ENCODE measurements at places on chromosomes 3 and 15.

DNA sequence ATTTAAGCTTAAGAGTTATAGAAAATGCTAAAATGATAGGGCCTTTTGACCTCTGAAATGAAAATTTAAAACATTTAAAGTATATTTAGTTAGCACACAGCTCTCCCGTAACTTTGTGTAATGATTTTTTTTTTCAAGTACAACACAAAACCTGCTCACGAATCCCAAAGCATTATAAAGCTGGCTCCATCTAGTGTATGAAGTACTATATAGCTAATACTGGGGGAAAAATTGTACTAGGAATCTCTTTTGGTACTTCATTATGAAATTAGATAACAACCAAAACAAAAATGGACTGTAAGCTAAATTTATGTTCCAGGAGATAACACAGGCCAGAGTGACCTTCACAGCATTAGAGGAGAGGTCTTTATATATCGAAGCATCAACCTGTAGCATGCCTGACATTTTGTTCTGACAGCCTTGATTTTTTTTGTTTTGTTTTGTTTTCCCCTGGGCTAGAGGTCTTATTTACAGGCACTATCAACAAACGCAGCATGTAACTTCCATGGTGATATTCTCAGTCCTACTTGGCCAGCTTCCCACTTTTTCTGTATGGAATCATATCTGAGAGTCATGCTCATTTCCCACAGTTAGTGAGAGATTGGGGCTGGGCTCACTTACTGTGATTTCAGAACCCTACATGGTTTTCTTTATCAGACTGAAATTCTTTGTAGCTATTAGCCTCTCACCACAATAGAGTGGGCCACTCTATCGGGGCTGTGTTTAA is 116.3 kb downstream of the MITF start:
- no peak for DNase-seq

DNA sequence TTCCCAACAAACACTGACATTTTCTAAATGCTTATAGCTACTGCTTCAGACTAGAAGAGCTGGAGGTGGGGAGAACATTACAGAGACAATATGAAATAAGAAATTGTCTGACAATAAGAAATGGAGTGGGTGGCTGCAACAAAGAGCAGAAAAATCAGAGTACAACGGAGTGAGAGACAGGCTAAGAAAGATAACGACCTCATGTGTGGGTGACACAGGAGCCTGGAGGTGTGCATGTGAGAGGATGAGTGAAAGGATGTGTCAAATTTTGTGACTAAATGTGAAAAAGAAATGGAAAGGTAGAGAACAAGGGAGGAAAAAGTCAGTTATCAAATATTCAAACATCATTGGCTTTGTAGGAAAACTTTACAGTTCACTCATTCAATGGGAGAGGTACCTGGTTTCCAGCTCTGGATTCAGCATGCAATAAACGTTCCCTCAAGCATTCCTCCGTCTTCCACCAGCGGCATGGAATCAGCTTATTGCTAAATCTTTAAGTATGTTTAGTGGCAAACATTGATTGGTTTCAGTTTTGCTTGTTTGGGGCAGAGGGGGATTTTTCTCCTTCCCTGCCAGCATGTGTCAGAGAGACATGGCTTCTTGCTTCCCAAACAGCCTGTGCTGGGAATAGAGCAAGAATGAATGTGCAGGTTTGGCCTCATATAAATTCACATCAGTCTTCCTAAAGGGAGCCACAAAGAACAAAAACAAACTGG is 103.8 kb upstream of the CHRM5 start:
- DNase-seq = no peak

GRCh38 chr3:178205740-178206139 is 330.5 kb upstream of the KCNMB2 start:
- no peak for DNase-seq

DNA sequence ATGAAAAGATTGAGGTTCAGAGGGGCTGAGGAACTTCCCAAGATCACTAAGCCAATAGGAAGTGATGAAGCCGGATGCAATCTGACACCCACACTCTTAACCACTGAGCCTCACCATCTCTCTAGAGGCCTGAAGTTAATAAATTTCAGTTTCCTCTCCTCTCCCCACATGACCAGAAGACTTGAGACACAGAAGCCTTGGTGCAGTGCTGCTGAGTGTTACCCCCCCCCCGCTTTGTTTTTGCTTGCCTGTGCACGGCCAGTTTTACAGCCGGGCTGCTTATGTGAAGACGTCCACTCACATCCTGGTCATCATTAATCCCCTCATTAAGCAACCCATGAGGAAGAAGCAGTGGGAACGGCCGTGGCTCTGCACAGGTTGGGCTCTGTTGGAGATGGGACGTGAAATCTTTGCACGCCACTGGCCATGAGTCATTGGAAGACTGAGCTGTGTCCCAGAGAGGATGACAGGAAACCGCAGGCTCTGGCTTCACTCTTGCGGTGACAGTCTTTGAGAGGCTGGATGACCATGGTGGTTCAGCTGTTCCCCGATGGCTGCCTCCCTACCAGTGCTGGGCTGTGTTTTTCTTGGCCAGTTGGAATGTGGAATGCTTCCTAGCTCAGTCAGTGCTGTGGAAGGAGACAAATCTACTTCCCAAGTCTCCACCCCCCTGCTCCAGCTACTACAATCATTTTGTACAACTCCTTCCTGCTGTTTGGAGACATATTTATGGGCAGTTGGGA is 232.6 kb upstream of the LRTM1 start:
- DNase-seq = no peak
